BJ (cell line): ENCODE measurements at places on chromosomes 1 and 21.

DNA sequence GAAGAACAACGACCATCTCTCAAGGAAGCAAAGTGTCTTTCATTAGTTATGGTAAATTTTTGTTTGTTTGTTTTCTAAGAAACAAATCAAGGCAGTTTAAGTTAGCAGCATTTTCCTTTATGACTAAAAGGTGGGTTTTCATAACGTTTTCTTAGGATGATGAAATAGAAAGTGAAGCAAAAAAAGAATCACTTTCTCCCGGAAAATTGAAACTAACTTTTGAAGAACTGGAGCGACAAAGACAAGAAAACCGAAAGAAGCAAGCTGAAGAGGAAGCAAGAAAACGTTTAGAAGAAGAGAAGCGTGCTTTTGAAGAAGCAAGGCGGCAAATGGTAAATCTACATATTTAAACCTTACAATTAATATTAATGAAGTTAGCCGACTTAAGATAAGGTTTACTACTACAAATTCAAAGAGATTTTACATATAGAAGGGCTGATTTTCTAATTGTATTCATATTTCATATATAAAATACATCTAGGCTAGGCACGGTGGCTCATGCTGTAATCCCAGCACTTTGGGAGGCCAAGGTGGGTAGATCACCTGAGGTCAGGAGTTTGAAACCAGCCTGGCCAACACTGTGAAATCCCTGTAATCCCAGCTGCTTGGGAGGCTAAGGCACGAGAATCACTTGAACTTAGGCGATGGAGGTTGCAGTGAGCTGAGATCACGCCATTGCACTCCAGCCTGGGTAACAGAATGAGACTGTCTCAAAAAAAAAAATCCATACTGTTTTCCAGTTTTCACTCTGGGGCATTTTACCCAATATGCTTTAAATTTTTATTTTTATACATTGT lies 38.3 kb downstream of the NEXN start:
- DNase-seq: no peak

- DNase-seq: no peak
Measured at GRCh38 chr1:159866905-159867663, 4.6 kb upstream of the VSIG8 start.

- no peak for DNase-seq
Measured at GRCh38 chr21:25895565-25896205, 160.9 kb downstream of the GABPA start.

- no peak for DNase-seq
Measured at GRCh38 chr1:24386241-24386640, 27.3 kb downstream of the STPG1 start.

- no peak for DNase-seq
Measured at GRCh38 chr21:20030390-20030789, 967.8 kb upstream of the NCAM2 start.

DNA sequence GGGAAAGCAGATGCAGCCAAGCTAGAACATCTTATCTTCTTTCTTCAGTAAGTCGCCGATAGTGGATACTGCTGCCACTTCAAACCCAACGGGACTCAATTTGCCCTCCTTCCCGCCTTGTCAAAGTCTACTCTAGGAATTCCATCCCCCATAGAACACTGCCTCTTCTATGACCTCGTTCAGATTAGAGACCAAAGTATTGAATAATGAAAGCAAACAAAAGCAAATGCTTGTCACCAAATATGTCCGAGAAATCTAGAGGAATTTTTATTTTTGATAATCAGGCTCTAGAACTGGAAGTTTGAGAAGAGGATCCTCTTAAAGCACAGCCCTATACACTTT lies 853 bp upstream of the RRAGC start:
- no peak for DNase-seq

- DNase-seq: no peak
Measured at GRCh38 chr1:90370686-90371447, 346.2 kb downstream of the BARHL2 start.

DNA sequence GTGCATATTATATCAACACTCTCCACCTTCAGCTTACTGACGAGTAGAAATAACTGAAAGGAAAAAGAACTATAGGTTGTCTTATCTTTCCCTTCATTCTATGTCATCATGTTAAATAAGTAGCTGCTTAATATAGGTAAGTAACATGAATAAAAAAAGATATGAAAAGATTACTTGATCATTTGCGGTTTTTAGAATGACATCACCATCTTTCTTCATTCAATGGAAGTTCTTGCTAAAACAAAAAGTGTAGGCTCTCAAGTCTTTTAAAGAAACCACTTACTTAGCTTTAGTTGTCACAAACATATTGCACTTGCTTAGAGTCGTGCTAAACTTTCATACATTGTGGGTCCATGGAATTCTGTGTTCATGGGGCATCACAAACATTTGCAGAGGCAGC lies 331.1 kb upstream of the DEPDC1 start:
- no peak for DNase-seq

DNA sequence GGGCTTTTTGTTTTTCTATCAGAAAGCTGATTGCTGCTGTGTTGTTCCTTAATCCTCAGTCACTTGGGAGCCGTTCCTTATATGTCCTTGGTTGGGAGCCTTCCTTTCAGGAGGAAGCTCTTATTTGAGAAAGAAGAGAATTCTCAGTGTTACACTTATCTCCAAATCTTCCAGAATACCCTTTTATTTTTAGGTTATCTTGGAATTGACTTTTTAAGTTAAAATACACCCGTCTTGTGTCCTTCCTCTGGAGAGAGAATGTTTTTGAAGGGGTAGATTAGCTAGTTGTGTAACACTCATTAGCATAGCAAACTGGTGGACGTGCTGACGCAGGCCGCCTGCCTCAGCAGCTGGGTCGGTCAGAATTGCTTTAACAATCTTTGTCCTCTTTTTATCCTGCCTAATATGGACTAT lies 42.1 kb downstream of the LRRC8B start:
- no peak for DNase-seq

GRCh38 chr1:174021591-174022079 lies 522 bp downstream of the RC3H1 start:
- DNase-seq: no peak

GRCh38 chr1:217946511-217946910 lies 315.4 kb downstream of the SPATA17 start:
- DNase-seq: no peak

DNA sequence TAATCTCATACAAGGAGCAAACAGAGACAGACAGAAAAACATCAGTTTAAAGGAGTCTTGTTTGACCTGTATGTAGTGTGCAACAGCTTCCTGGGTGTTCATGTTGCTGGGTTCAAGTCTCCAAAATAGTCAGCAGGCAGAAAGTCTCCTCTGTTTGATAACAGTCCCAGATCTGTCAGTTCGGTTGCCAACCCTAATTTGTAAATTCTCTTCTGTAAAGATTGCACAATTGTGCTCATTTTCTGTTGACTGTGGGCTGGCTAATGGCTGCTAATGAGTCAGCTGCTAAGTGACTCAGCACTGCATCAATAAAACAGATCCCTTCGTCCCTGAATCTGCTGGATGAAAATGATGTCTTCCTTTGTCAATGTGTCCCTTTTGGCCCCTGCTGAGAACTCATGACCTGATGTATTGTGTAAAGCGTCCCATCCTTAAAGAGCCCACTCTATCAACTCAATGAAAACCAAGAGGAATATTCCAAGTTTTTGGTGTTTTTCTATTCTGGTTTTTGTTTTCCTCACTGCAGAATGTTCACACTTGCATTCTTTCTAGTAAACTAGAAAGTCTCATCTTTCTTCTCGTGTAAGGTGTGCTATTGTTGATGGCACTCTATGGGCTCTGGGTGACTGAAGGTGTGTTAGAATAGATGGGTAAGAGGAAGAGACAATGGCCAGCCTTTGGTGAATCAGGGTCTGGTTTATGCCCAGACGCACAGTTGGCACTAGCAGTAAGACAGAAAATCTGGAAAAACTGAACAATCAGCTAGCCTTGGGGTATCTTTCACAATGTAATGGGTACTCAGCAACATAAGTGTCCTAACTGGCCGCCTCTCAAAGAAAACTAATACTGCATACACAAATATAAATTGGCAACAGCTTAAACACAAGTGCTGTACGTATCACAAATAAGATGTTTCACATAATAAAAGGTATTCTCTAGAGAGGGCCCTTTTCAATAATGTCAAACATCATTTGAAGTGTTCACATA lies 75.1 kb upstream of the SIPA1L2 start:
- DNase-seq: peak; percentile 69

- no peak for DNase-seq
Measured at GRCh38 chr1:55990007-55990406, 589.4 kb downstream of the PLPP3 start.

DNA sequence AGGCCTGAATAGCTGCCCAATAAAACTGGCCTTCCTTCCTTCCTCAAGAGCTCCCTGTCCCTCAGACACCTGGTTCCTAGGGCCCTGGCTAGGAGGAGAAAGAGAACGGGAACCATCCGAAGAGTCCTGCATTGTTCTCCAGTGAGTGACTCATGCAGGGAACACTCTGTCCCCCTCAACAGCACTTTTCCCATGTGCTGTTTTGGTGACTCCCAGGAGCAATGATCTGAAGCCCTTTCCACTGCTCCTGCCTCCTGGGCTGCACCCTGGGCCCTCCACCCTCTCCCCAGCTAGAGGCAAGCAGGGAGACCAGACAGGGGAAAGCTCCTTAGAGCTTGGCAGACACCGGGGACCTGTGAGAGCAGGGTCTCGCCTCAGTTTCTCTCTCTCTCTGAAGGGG lies 18.9 kb downstream of the TNNT2 start:
- no peak for DNase-seq

DNA sequence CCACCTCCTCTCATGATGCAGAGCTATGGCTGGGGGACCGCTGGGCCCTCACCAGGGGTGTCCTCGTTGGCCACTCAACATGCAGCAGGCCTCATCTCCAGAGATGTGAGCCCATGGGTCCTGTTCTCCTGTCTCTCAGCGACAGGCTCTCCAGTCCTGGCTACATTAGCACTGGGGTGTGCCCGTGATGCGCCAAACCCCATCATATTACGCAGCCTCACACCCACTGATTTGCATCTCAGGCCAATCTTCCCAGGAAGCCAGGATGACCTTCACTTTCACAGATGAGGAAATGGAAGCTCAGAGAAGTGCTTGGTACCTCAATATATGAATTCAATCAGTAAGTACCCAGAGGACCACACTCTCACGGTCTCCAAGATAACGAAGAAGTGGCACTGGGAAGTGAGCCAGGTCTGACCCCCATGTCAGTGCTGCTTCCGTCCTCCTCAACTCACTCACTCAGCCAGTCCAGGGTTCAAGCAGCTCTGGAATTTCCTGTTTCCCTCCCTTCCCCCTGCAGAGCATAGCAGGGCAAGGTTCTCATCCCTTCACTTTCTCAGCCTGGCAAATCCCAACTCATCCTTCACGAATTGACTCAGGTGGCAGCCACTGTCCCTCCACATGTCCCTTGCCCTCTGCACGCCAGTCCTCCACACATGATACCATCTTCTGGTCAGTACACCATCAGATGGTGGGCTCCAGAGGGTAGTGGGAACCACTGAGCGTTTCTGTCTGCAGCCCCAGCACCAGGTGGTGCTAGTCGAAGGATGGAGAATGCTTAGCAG lies 28.9 kb upstream of the EVA1B start:
- no peak for DNase-seq
